Chondrocyte (in vitro differentiated cells): ENCODE measurements at places on chromosomes 6 and 20. TPM values are rescaled to one million over a fixed set of nuclear protein-coding genes. Genes with fewer than 3 reads are reported as not detected.

DNA sequence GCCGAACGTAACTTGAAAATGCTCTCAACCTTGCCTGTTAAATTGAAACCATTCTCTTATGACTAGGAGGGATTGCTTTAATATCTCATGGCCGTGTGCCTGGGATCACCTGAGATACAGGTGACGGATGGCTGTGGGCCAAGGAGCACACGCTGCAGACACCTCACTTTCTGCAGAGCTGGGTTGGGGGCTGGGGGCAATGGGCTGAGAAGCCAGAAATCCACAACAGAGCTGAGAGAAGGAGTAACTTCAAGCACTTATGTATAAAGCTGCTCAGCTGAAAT, 170.9 kb downstream of the DTNBP1 start:
- DNase-seq, result no peak

SALL4 gene
- total RNA-seq, result 0.17 to 0.68 TPM (median 0.26 TPM) in 3 replicates

- DNase-seq, result no peak
These were observed 29.1 kb downstream of the CPNE5 start for GRCh38 chr6:36809941-36810803.

- no peak for DNase-seq
These were observed 24.7 kb upstream of the BLCAP start for GRCh38 chr20:37552415-37552814.

GRCh38 chr6:7439228-7439627, 49.6 kb downstream of the RIOK1 start:
- DNase-seq, result no peak

GRCh38 chr6:89997456-89998445, 103.5 kb downstream of the GJA10 start:
- DNase-seq, result no peak

CAPN11 gene
- total RNA-seq, result 0.07 TPM in 1 of 3 replicates, not detected in the others

JAG1 gene
- total RNA-seq, result 161 to 510 TPM (median 505 TPM) in 3 replicates

CFAP206 gene
- total RNA-seq, result 0.12 to 0.73 TPM (median 0.44 TPM) in 3 replicates

GRCh38 chr6:91539456-91539855, 952.6 kb upstream of the MAP3K7 start:
- DNase-seq, result no peak

PTCHD4 gene
- 0.95 to 7.6 TPM (median 1.1 TPM) in 3 replicates for total RNA-seq

DNA sequence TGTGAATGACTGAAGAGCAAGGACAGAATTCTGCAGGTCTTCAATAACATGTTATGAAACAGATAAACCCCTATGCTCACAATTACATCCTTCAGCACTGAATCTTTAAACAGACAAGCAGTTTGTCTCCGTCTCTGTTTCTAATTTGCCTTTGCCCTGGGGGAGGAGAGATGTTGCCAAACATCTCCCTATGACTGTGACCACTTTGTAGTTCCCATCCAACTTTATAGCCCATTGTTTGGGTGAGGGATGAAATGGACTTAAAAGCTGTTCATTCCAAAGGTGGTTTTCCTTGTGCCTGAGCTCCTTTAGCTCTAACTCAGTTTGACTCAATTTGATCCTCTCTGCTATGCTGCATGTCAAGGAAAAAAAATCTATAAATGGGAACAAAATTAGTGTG, 19.5 kb upstream of the ADTRP start:
- DNase-seq, result no peak

DNA sequence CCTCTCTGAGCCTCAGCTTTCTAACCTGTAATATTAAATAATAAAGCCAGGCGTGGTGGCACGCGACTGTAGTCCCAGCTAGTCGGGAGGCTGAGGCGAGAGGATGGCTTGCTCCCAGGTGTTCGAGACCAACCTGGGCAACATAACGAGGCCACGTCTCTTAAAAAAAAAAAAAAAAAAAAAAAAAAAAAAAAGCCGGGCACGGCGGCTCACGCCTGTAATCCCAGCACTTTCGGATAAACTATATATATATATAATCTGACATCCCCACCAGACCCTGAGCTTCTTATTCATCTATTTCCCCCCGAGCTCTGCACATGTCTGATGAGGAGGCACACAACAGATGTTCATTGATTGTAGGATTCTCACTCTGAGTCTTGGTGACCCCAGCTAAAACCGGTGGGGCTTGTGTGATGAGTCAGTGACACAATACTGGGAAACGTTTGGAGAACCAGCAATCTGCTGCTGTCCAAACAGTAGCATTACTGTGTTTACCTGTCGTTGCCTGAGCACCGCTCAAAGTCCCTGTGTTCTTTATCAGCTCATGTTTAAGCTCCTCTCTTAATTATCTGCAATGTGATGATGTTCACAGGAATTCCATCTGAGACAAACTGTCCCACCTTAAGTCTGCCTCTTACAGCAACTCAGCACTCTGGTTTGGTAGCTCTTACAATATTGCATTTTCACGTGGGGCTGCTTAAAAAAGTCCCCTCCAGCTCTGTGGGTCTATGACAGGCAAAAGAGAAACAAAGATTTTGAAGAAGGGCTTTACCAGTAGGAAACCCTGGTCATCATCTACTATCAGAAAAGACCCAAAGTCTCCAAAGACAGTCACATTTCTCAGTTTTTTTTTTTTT, 1.0 kb upstream of the SPATA2 start:
- DNase-seq, result no peak

GRCh38 chr6:13248584-13248985, 79.8 kb downstream of the TBC1D7 start:
- DNase-seq, result no peak
